ENCODE measurements at places on chromosomes 2 and 18.
A peak's percentile ranks its signal among the peaks of the same experiment; 100 is the strongest.

DNA sequence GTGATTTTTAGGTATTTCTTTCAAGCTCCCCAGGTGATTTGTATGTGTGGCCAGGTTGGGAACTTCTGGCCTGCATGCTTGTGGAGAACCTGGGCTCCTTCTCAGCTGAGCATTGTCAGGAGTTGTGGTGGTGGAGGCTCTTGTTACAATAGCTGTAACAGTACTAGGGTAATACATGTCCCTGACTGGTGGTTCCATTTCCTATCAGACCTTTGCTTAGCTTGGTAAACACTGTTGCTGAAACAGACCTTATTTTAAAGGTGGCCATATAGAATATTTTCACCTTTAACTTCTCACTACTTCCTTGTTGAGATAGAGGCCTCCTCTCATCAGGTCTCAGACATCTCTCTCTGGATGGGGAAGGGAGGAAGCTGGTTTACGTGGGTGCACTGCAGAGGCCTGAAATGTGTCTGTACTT, 79.2 kb downstream of the SETBP1 start:
- DNase-seq: no peak

DNA sequence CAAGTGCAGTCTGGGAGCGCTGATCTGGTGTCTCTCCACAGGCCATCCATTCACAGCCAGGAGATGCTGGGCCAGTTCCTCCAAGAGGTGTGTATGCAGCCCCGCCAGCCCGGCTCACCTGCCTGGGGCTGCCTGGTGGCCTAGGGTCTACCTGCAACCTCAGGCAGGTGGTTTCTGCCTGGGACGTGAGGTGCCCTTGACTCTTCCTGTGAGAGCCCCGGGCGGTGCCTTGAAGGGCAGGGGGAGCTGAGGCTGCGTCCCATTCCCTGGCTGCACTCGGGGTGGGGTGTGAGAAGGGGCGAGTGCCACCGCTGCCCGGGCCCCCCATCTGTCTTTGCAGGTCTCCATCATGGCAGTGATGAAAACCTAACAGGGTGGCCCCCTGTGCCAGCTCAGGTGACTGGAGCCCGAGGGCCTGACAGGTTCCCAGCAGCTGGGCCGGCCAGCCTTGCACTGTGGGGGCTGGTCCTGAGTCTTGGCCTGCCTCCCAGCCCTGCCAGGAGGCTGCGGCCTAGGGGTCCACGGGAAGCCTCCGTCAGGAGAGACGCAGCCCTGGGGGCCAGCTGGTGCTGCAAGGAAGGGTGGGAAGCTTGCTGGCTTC, 11.9 kb downstream of the CAPN10 start:
- no peak for DNase-seq

DNA sequence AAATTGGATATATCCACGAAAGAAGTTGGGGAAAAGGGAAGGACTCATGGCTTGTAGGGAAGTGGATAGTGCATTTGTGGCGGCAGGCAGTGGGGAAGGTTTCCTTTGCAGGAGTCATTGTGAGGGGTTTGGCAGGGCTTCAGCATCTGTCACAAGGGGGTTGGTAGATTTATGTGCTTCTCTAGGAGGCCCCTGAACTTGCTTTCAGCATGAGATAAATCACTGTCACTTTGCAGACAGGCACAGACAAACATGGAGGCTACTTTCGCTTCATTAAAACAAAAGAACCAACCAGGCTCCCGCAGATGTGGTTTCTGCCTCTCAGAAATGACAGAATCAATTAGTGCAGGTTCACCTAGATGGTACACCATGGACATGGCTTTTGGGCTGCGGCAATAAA, 340.7 kb downstream of the TGIF1 start:
- DNase-seq: no peak

DNA sequence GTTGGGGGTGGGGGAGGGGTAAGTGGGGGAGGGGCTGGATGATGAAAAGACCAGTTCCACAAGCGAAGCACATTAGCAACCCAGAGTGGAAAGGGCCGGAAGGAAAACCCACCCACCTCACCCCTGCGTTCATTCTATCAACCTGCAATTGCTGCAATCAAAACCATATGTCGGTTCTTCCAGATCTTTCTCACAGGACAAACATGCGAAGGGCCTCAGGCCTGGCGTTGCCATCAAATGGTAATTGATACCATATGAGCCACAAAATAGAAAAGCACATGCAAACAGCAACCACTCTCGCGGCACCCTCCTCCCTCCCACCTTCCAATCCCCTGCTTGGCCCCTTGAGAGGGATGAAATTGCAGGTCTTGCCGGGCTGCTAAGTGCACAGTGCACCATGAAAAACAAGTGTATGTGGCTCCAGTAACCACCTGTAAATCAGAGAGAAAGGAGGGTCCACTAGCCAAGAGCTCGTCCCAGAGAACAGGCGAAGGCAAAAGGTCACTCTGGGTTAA, 287.5 kb downstream of the TCF4 start:
- DNase-seq: no peak

DNA sequence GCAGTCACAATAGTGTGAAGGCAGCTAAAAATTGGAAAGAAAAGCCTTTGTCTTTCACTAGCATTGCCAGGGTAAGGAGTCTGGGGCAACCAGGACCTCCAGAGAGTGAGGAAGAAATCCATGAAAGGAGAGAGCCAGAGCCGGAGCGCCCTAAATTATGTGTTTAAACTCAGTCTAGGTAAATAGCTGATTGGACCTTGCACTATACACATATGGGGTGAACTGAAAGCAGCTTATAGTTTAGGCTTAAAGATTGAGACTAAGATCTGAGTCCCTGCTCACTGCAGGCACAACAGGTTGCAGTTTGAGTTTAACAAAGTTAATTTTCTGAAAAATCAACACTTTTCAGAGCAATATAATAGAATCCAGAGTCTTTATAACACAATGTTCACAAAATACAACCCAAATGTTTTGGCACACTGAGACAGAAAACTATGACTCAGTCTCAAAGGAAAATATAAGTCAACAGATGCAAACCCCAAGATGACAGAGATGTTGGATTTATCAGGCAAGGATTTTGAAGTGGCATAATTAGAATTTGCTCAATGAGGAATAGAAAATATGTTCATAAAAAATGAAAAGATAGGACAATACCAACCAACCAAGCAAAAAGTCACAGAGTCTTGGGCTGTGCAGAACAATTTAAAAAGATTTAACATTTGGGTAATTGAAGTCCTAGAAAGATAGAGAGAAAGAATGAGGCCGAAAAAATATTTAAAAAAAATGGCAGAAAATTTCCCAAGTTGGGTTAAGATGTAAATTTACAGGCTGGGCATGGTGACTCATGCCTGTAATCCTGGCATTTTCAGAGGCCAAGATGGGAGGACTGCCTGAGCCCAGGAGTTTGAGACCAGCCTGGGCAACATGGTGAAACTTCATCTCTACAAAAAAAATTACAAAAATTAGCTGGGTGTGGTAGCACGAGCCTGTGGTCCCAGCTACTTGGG, 39.6 kb downstream of the DOK1 start:
- DNase-seq: no peak

DNA sequence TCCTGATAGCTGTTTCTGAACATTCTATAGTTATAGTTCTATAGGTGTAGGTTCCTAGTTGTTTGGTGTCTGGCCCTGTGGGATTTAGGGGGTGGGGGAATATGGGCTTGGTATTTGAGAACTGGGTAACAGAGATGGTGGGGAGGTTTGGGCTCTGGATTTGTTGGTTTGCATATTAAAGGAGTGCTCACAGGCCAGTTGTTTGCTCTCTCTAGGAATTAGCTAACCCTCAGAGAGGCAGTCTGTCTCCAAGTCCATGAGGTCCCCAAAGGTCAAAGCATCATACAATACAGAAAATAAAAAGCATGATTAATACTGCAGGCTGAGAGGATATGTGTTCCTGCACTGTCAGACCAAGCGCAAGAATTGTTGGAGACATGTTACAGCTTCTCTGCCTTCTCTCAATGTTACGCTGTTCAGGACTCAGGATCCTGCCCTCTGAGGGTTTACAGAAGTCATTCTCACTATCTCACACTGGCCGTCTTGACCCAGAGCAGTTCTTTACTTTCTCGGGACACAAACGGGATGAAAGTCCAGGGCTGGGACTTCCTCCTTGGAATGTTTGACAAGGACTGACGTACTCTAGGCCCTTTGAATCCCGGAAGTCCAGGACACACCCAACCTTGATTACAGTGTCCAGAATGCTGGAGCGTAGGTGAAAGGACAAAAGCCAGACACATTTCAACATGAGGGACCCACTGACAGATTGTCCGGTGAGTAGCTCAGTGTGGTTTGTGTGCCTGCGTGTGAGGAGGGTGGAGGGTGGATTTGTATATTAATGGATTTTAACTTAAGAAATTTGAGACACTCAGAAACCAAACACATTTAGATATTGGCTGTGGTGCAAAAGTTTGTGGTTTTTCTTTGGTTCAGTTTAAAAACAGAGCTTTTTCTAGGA, at the start of gene NOSTRIN:
NOSTRIN (plus strand) TSS at position 677 of the 898 bp plus-strand sequence; CDS start at position 687, 10 bp downstream.
- DNase-seq: no peak

- DNase-seq: no peak
Observed at GRCh38 chr2:200592406-200593075, 6.7 kb downstream of the AOX1 start.

GRCh38 chr18:7958081-7958896, 391.2 kb downstream of the PTPRM start:
- DNase-seq: peak; percentile 40

DNA sequence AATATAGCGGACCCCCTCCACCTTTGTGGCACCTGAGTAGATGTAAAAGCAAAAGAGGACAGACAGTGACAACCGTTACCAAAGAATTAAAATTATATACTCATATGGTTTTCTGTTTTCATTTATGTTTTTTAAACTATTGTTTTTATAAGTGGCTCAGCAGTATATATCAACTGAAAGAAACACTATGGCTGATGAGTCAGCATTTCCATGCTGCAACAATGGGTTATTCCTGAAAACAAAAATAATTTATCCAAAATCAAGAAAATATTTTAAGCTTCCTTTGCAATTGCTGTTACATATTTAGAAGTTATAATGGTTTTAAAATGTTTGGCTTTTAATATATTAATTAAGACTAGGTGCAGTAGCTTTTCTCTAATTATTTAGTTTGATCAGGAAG, 17.7 kb downstream of the MRPS9 start:
- DNase-seq: no peak

GRCh38 chr2:163943403-163944346, 207.9 kb upstream of the FIGN start:
- no peak for DNase-seq

- no peak for DNase-seq
Observed at GRCh38 chr2:209451209-209451834, 27.5 kb downstream of the MAP2 start.

DNA sequence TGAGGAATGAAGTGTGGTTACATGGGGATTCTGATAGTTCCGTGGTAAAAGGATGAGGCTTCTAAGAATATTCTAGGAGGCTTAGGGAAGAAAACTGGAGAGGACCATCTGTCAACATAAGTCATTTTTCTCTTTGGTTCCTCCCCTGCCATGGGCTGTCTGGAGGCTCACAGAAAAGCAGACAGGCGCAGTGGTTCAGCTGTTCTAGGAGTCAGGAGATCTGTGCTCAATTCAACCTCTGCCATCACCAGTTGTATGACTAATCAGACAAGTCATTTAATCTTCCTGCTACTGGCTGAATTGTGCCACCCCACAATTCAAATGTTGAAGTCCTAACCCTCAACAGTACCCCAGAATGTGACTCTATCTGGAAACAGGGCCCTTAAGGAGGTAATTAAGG, 36.4 kb downstream of the ADAM17 start:
- no peak for DNase-seq

- no peak for DNase-seq
Observed at GRCh38 chr2:172926785-172927640, 148.6 kb upstream of the MAP3K20 start.

GRCh38 chr2:12755384-12755783, 38.6 kb downstream of the TRIB2 start:
- DNase-seq: no peak

- DNase-seq: no peak
Observed at GRCh38 chr18:51537487-51537886, 340.0 kb upstream of the MEX3C start.

DNA sequence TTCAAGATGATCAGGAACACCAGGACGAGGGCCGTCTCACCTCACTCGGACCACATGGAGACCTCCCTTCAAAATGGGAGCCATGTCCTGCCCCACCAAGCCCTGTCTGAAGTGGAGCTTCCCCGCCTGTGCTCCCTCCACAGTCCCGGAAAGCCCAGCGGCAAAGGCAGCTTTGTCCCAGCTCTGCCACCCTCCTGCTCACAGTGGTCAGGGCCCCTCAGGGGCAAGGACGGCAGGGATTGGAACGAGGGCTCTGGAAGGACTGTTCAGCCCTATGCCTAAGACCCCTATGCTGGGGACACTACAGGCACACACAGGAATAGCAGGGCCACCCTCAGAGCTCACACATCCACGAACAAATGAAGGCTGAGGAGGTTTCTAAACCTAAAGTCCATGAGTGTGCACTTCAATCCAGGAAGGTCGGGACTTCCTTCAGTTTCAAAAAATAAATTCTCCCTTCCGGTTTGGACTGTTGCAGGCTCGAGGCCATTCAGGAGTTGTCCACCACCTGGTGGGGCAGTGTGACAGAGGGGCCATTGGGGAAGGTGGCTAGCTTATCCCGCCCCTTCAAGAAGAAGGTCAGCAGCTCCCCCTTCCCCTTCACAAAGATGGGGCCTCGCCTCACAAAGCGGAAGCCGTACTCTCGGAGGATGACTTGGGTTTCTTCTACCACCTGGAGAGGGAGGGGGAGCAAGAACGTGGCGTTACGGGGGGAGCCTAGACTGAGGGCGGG, 26.4 kb downstream of the CENPO start:
- no peak for DNase-seq

GRCh38 chr2:70808983-70809958, 11.1 kb downstream of the CLEC4F start:
- no peak for DNase-seq

- DNase-seq: no peak
Observed at GRCh38 chr18:23835091-23835490, 145.8 kb downstream of the LAMA3 start.

- DNase-seq: no peak
Observed at GRCh38 chr2:8298783-8299182, 383.1 kb upstream of the ID2 start.

DNA sequence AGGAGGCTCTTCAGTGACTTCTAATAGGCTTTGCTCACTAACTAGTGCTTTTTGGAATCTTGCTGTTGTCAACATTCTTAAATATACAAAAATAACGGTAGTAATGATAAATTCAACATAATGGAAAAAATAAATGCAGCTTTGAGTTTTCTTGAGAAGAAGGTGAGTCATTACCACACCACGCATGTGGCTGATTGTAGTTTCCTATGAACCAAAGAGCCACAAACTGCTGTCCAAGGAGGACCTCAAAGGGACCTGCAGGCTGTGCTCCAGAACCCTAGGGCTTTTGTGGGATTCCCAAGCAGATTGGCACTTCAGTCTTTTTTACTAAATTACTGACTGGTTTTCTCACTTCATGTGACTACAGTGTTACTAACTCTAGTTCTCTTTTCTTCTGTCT, 66.7 kb downstream of the TPGS2 start:
- no peak for DNase-seq

- DNase-seq: no peak
Observed at GRCh38 chr18:21163647-21164547, 52.3 kb upstream of the ROCK1 start.

GRCh38 chr2:38960609-38961320, 71.1 kb downstream of the ARHGEF33 start:
- DNase-seq: no peak

- no peak for DNase-seq
Observed at GRCh38 chr2:179860255-179861026, 971 bp downstream of the ZNF385B start.

- no peak for DNase-seq
Observed at GRCh38 chr2:121038431-121038830, 246.6 kb downstream of the TFCP2L1 start.

- DNase-seq: peak; percentile 10
Observed at GRCh38 chr2:40760071-40760666, 308.3 kb upstream of the SLC8A1 start.

- DNase-seq: no peak
Observed at GRCh38 chr2:75607988-75608683, 38.4 kb upstream of the MRPL19 start.
